ENCODE measurements at places on chromosomes 6 and 20.

- no peak for DNase-seq
Observed at GRCh38 chr6:127069659-127070279, 48.7 kb upstream of the RSPO3 start.

- no peak for DNase-seq
Observed at GRCh38 chr20:19232997-19233794, 20.8 kb downstream of the SLC24A3 start.

GRCh38 chr6:166221040-166221439, 53.4 kb upstream of the TBXT start:
- no peak for DNase-seq

DNA sequence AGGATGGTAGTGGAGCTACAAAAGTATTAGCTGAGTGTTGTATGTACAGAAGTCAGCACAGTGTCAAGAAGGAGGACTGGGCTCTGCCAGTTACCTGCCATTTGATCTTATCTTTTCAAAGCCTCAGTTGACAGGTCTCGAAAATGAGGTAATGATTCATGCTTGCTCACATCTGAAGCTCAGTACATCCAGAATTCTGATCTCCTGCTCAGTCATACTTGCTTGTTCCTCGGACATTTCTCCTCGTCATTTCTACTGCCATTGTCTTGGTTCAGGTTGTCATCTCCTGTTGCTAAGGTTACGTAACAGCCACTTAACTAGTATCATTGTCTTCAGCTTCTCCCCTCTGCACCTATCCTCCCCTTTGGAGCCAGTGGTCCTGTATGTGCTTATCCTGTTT, 89.5 kb downstream of the SLX4IP start:
- DNase-seq = no peak

- DNase-seq = no peak
Observed at GRCh38 chr6:134379599-134379998, 61.7 kb upstream of the SGK1 start.

- no peak for DNase-seq
Observed at GRCh38 chr6:127015858-127016257, 102.6 kb upstream of the RSPO3 start.

DNA sequence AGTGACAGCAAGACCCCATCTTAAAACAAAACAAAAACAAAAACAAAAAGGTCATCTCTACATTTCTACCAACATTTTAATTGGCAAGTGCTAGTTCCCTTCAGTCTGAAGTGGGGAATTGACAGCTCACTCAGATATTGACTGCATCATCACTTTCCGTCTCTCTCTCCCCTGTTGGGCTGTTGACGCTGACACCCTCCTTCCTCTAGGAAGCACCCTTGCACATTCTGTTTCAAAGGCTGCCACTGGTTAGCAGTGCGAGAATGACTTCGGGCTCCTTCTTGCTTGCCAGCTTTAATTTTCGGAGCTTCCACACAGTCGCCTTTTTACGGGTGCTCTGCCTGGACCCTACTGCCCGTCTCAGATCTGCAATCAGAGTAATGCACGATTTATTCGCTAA, 96.6 kb upstream of the INSM1 start:
- DNase-seq = no peak

GRCh38 chr20:49630396-49630951, 62.5 kb upstream of the PTGIS start:
- no peak for DNase-seq

DNA sequence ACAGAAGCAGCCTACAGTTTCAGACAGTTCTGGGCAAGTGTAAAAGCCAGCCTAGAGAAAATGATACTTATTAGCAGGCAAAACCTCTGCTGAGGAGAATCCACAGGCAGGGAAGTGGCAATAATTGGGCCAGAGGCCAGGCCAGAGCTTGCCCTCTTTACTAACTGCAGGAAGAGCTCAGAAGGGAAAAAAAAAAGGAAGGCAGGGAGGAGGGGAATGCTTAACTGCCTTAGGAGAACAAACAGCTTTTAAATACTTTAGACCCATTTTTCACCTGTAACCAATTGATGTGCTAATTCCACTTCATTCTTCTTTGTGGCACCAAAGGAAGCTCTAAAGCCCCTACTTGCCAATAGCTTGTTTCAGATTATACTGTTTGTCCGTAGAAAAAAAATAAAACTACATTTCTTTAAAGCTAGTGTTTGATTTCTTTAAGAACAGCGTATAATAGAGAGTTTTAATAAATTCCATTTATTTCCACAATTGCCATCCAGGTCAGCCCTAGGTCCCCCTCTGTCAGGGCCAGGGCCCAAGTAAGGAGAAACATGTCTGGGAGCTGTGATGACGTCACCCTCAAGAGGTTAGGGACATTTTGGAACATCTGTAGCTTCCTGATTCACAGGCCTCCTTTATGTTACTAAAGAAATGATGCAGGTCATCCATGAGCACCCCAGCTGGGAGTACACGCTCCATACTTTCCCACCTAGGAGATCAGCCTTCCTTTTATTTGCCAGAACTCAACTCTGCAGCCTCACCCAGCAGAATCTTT, 384.3 kb downstream of the CDC5L start:
- DNase-seq = no peak

- DNase-seq = no peak
Observed at GRCh38 chr6:147654103-147654845, 145.8 kb downstream of the SAMD5 start.

DNA sequence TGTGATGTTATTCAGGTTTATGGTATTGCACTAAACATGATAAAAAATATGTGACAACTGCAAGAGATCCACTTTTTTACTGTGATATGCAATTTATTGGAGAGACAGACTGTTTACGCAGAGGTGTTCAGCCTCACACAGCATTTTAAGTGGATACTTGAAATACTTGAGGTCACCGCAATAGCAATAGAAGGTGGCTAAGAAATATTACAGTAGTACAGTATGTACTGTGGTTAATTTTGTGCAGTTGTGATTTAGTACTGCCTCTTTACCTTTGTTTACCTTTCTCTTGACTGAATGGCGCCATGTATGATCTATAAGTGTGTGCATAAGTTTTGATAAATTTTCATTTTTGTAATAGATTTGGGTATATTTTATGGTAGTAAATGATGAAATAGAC, 17.4 kb downstream of the MACROD2 start:
- no peak for DNase-seq

DNA sequence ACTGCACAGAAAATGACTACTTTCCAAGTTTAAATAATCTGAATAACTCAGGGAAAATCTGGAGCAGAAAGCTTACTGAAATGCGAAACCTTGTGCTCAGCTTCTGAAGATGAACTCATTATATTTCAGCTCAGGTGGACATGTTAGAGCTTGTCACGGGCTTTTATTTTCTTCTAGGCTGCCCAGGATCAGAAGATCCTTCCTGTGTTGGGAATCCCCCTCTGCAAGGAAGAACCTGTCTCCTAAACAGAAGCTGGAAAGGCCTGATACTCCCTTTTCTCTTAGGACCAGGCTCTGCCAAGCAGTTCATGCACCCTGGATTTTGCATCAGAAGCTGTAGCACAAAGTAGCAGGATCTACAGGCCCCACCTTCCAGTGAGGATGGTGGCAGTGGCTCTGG, 5.1 kb upstream of the SLC2A12 start:
- DNase-seq = no peak

DNA sequence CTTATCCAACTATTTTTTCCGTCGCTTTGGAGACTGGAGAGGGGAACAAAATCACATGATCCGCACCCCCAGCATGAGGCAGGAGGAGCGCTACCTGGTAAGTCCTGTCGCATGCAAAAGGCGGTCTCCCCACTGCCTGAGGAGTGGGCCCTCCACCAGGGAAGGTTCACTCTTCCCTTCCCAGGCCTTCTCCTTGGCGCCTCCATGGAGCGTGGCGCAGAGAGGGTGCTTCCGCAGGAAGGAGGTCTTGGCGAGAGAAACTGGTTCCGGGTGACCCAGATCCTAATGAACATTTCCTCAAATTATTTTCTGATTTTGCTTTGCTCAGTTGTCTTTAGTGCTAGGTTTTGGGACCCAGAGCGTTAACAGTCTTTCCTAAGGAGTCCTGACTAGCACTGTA, 217.6 kb downstream of the UST start:
- no peak for DNase-seq

GRCh38 chr6:9977411-9977810, 437.5 kb downstream of the TFAP2A start:
- no peak for DNase-seq

GRCh38 chr20:36303020-36303595, 3.0 kb upstream of the DLGAP4 start:
- DNase-seq = no peak

- no peak for DNase-seq
Observed at GRCh38 chr20:14337400-14338171, at the start of gene FLRT3. TSS of gene FLRT3 (minus strand) at chr20:14337612. CDS start at chr20:14327506, 10,106 bp downstream.

DNA sequence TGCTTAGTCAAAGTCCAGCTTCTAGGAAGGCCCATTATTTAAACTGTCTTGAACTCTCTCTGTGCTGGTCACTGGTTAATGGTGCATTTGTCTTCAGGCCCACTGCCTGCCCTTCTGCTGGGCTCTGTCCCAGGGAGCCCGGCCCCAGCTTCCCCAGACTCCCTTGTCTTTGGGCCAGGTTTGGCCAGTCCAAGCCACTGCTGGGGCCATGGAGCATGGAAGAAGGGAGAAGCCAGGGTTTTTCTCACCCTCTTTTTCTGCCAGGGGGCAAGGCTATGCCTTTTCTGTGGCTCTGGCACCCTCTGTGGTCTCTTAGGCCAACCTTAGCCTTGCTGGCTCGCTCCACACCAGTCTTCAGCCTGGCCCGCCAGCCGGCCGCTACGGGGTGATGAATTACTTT, 390.0 kb upstream of the SULF2 start:
- no peak for DNase-seq

DNA sequence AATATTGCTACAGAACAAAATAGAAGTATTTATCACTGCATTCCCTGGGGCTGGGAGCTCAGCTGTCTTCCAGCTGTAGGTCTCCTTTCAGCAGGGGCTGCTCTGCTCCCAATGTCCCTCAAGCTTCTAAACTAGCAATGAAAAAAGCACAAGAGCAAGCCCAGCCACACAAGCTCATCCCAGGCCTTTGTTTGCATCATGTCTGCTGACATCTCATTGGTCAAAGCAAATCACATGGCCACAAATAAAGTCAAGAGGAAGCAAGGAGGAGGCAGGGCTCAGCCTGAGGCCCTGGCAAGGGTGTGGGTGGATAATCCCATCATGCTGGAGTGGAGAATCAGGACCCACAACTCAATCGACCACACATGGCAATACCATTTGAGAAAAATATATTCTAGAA, 2.2 kb upstream of the BFSP1 start:
- DNase-seq = no peak

GRCh38 chr6:32432050-32432450, 7.6 kb upstream of the HLA-DRA start:
- DNase-seq = no peak

DNA sequence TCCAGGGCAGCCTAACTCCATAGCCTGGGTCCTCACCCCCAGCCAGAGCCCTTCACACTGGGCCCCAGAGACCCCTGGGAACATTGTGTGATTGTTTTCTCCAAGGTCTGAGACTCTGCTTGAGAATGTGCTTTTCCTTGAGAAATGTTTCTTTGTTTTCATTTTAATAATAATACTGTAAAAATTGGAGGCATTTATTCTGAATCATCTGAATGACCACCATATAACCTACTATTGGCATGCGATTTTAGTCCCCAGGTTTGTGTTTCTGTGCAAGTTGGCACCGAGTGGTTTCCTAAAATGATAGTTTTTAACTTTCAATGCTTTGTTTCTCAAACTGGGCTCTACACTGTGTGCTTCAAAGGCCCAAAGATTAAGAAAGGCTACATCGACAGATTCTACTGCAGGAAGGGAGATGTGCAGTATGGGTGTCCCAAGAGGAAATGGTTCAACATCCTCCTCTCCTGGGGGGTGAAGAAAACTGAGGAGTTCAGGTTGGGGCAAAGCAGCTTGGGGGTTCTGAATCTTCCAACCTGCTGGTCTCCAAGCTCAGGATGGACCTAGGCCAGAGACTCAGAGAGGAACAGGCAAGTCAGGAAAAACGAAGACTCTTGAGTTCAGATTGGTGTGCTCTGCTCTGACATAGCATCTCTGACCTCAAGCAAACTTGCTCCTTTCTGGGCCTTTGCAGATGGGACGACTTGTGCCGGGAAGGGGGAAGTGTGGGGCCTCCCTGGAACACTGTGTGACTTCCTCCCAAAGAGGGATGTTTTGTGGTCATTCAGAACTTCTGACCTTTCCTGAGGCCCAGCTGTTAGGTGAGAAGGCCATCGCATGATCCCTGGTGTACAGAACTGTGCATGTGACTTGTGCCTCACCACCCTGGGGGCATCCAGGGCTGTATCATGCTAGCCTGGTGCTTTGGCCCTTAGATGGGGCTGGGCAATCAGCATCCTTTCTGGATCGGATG, 31.0 kb downstream of the DAAM2 start:
- no peak for DNase-seq

GRCh38 chr6:134925800-134926199, 24.1 kb downstream of the ALDH8A1 start:
- DNase-seq = no peak

- no peak for DNase-seq
Observed at GRCh38 chr6:40256831-40257230, 322.6 kb upstream of the MOCS1 start.

DNA sequence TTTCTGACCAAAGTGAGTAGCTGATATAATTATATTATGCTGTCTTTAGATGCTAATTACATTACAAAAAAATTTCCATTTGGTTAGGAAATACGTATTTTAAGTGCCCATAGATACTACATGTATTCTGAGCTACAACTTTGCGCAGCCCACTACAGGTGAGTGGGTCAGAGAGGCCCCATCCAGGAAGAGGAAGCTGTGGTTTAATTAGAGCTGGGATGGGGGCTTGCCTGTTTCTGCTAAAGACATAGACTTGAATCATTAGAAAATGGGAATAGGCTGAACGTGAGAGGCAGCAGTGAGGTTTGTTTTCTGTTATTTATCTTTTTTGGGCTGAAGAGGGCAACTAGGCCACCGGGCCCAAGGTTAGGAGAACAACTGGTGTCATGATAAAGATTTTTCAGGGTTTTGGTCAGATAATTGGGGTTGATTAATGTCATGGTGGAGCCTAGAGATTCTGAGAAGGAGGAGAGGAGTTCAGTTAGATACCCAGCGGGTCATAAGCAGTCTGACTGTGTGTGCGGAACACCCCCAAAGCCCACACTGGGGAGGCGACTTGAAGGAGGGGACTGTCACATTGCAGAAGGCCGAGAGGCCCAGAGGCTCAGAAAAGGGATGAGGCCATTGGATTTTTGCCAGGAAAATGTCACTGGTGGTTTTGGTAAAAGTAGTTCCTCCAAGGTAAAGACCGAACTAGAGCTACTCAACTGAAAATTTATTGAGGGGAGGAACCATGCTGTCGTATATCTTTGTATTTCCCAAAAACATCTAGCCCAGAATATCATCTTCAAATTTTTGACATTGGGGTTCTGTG, 14.5 kb upstream of the IRF4 start:
- no peak for DNase-seq

- DNase-seq = no peak
Observed at GRCh38 chr6:76466286-76466685, 393.8 kb upstream of the IMPG1 start.
